ENCODE measurements at places on chromosomes 16 and 17.

- DNase-seq = peak; percentile 74
Observed at GRCh38 chr17:63480826-63481487, 4.1 kb downstream of the ACE start.

DNA sequence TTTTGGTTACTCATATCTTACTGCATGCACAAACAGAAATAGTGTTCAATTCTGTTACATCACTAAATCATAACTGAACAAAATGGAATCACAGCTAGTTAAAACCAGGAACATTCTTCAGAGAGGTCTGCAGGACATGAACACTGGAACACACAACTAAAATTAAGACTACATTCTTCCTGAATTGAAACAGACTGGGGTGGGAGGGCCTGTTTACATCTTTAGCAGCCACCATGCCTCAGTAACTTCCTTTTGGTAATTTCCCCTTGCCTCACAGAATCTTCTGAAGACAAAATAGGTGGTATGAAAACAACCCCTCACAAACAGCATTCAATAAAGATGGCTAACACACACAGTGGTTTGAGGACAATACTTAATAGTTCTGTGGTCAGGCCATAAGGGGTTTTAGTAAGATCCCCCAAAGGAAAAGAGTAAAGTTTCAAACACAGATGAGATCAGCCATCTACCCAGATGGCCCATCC, 6.5 kb downstream of the MARF1 start:
- no peak for DNase-seq

- DNase-seq = no peak
Observed at GRCh38 chr17:36092230-36092629, 2.3 kb upstream of the CCL3 start.

DNA sequence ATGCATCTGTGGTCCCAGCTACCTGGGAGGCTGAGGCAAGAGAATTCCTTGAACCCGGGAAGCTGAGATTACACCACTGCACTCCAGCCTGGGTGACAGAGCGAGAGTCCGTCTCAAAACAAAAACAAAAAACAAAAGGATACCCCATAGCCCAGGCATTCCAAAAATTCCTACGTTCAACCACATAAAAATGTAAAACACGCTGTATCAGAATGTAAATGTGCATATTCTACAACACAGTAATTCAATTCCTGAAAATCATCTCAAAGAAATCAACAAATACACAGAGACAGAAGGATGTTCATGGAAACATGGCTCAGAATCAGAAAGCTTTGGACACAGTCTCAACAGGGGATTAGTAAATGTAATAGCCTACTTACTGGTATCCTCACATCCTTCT, 33.0 kb downstream of the COG7 start:
- DNase-seq = no peak

- DNase-seq = no peak
Observed at GRCh38 chr17:27630607-27631410, at the start of gene LGALS9. TSS of gene LGALS9 (plus strand) at chr17:27631188. CDS start at chr17:27631266, 78 bp downstream.

DNA sequence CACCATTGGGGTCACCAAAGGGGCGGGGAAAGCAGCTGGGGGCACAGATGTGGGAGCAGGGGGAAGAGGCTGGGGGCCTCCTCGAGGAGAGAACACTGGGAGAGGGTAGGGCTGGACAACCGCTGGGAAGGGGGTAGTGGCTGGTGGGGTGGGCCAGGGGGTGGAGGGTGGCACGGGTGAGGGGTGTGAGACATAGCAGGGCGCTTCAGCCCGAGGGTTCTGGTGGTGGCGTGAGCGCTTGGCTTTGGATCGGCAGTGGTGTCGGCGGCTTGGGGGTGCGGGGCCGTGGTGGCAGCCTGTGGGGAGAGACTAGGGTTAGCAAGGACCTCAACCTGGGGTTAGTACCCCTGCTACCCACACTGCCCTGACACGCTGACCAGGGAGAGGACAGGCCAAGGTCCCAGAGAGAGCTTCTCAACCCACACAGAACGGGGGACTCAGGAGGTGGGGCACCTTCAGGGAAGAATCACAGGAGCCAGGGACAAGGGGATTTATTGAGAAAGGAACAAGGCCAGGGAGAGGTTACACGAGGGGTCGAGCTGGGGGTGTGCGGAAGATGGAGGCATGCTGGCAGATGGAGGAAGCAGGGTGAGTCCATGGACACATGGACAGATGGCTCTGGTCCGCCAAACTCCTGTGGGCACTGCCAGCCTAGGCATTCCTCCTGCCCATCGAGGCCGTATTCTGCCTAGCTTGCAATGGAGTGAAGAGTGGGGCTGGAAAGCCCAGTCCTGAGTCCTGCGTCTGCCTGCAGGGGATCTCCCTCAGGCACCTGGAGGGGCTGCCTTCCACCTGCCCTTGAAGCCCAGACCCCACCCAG, 8.4 kb downstream of the PER1 start:
- no peak for DNase-seq

DNA sequence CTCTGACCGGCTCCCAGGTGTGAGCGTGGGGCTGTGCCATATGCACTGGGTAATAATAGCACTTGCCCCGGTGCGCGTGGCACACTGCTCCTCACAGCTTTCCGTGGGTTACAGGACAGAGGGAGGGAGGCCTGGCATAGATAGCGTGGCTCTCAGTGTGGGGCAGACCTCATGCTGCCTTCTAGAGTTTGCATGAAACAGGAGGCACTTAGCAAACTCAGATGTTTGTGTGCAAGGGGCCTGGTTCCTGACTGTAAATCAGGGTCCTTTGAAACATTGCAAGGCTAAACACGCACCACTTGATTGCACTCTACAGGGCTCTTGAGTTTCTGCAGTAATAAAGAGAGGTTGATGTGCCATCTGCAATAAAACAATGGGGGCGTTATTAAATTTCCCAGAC, 101.7 kb downstream of the RPTOR start:
- DNase-seq = peak; percentile 83

GRCh38 chr17:4852567-4853207, 19.5 kb downstream of the MINK1 start:
- DNase-seq = peak; percentile 15

- no peak for DNase-seq
Observed at GRCh38 chr16:65763640-65764305, 602.7 kb upstream of the CDH5 start.

- DNase-seq = no peak
Observed at GRCh38 chr16:2930236-2930635, 18.5 kb downstream of the FLYWCH1 start.

DNA sequence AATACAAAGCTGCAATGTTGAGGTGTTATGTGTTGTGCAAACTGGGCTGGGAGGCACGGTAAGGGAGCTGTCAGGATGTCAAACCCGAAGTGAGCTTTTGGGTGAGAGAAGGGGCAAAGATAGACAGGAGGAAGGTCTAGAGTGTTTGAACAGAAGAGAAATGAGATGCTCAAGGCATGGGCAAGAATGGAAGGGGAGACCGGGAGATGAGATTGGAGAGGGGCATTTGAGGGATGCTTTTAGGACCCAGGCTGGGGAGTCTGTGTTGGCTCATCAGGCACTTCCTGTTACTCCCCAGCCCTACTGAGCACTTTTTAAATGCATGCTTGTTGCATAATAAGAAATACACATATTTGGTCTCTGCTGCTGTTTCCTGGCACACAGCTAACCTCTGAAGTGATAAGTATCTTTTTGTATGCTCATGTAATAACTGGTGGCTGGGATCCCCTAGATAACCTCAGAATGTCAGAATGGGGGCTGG, 13.7 kb downstream of the UNC45B start:
- DNase-seq = no peak

DNA sequence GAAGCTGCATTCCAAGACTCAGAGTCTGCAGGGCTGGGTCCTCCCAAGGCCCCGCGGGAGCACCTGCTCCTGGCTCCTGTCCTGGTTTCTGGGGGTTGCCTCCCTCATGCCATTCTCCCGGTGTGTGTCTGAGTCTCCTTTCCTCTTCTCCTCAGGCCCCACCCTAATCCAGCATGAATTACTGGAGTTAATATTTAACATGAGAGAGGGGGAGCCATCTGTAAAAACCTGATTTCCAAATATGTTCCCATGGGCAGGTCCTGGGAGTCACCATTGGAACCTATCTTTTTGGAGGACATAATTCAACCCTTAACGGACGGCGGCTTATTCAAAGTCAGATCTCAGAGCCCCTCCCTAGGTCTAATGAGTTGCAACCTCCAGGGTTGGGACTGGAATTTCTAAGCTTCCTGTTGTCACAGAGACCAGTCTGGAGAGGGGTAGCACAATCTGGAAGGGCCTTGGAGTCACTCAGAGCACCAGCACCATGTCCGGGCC, 5.4 kb downstream of the C17orf99 start:
- no peak for DNase-seq

All from DMS79 treated with DMSO at 0.1 percent for 48 hours (cell line).